ENCODE measurements at places on chromosomes 2 and 18.
A peak's percentile ranks its signal among the peaks of the same experiment; 100 is the strongest.

- DNase-seq = no peak
Measured at GRCh38 chr2:203718087-203718486, 11.6 kb downstream of the CD28 start.

DNA sequence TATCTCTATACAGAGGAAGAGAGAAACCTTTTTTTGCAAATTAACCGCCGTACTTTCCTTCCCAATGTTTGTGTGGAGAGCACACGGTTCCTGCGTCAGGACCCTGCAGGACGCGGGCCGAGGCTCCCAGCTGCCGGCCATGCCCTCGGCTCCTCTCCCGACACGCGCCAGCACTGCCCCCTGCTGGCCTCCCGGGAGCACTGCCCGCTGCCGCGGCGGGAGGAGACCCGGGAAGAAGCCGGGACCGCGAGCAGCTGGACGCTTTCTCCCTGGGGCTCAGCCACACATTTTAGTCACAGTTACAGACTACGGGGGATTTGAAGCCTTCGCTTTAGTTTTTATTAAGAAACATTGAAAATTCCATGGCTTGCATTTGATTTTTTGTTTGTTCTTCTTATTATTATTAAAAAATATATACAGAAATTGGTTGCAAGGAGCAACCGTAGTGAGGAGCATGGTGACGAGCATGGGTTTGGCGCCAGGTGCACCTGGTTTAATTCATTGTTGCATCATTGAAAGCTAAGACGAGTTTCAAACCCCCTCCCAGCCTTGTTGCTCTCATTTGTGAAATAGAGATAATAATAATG lies 401.2 kb downstream of the GALR1 start:
- peak; percentile 3 for DNase-seq

- DNase-seq = peak; percentile 91
Measured at GRCh38 chr2:207926133-207926988, 99.0 kb downstream of the PLEKHM3 start.

- no peak for DNase-seq
Measured at GRCh38 chr18:10401930-10402329, 52.5 kb upstream of the APCDD1 start.

DNA sequence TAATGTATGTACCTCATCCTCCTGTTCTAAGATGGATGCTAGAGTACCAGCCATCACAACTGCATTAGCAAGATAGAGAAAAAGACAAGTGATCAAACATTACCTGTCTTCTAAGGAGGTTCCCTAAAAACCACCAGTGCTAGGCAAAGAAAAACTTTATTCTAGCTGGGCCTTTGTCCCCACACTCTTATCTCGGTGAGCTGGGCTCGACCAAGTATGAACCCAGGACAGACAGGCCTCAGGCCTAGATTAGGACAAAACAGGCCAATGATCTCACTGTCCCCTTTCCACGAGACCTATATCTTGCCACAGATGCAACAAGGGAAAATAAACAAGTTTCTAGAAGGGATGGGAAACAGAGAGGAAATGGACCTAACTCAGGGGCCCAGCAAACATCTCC lies 127.6 kb upstream of the PKDCC start:
- no peak for DNase-seq

GRCh38 chr2:9115229-9115628 lies 91.4 kb upstream of the ASAP2 start:
- no peak for DNase-seq

DNA sequence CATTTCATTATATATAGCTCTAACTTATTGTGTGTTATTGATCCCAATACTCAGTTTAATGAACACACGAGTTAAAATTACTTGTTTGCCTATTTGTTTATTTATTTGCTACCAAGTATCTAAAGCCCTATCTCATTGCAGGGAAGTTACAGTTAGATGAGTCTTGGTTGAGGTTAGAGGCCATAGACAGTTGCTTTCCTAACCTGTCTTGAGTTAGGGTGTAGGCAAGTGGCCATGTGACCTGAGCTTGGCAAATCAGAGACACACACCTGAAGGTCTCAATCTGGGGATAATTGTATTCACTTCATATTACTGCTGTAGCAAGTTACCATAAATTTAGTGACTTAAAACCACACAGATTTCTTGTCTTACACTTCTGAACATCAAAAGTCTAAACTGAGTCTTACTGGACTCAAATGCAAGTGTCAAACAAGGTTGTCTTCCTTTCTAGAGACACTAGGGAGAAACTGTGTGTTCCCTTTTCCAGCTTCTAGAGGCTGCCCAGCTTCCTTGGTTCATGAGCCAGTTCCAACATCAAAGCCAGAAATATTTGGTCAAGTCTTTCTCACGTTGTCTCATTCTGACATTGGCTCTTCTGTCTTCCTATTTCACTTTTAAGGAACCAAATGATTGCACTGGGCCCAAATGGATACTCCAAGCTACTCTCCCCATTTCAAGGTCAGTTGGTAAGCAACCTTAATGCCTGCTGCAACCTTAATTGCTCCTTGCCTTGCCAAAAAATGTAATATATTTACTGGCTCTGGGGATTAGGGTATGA lies 39.7 kb downstream of the COL3A1 start:
- no peak for DNase-seq

DNA sequence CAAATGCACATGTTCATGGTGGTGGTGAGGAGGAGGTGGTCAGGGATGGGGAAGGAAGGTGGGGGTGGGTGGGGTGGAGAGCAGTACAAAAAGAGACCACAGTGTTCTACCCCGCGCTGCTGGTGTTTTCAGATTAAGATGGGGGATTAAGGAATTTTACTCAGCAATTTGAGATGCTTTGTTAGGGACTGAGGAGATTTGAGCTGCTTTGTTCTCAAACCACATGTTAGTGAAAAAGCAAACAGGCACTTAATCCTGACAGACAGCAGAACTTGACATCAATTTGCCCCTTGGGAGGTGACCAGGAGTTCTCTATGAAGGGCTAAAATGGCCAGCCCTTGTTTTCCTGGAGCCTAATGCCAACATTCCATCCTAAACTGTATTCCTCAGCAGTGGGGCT lies 244.5 kb downstream of the MEIS1 start:
- no peak for DNase-seq

- no peak for DNase-seq
Measured at GRCh38 chr2:144490857-144491256, 29.1 kb downstream of the ZEB2 start.

DNA sequence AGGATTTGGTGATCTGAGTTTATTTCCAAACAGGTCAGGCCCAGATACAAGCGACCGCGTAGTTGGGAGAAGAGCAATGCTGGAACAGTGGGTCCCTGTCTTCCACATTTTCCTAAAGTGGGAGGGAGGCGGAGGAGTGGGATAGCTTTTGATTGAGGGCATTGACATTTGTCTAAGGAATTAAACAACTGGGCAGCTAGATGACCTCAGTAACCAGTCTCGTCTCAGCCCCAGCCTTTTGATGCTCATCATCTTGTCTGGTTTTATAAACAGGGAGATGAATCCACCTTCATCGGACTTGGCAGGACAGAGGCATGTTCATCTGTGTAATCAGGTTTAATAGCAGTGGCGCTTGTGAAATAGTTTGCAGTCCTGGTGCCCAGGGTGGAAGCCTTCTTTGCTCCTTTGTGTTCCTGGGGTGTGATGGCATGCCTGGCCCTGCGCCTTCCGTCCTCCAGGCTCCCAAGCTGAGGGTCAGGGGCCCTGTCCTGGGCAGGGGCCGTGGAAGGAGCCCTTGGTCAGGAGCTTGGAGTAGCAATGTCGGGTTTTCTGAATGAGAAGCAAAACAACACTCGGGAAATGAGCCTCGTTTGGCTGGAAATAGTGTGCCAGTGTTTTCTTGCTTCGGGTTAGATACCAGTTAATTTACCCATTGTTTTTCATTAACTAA lies 193.8 kb downstream of the FAM210A start:
- DNase-seq = no peak

GRCh38 chr18:58615140-58616132 lies 13.5 kb downstream of the ALPK2 start:
- no peak for DNase-seq

- no peak for DNase-seq
Measured at GRCh38 chr2:181231151-181231550, 226.0 kb upstream of the ITGA4 start.

- DNase-seq = no peak
Measured at GRCh38 chr2:164126960-164127660, 391.3 kb upstream of the FIGN start.

Measured in stromal cell of bone marrow (primary cell).